NCI-H1436 treated with DMSO at 0.1 percent for 48 hours (cell line): ENCODE measurements at places on chromosomes 1 and 21.

- no peak for DNase-seq
These were observed 32.3 kb downstream of the RRAGC start for GRCh38 chr1:38827318-38827717.

GRCh38 chr1:110464340-110464739 is 13.4 kb downstream of the PROK1 start:
- no peak for DNase-seq

- no peak for DNase-seq
These were observed 1.2 kb downstream of the RGL1 start for GRCh38 chr1:183806125-183806524.

- DNase-seq = no peak
These were observed 92.6 kb downstream of the ST3GAL3 start for GRCh38 chr1:43799656-43800635.

GRCh38 chr1:79741720-79742421 is 735.3 kb upstream of the ADGRL4 start:
- no peak for DNase-seq
